ENCODE measurements at places on chromosomes 4 and X.

GRCh38 chr4:142353149-142353738 lies 492.9 kb downstream of the INPP4B start:
- H3K27ac ChIP-seq, result peak overlapping the region; percentile 85
- H3K36me3 ChIP-seq, result no peaks in the 10 kb centered on the region
- no peaks in the 10 kb centered on the region for H3K27me3 ChIP-seq
- no peak overlapping the region for H3K4me3 ChIP-seq

GRCh38 chr4:76732246-76732645 lies 165.7 kb downstream of the SOWAHB start:
- H3K4me3 ChIP-seq, result no peak overlapping the region
- DNase-seq, result no peak
- peaks cover 22% of the 10 kb centered on the region for H3K36me3 ChIP-seq
- no peak overlapping the region for H3K27ac ChIP-seq
- H3K4me1 ChIP-seq, result peaks cover 10% of the 10 kb centered on the region
- no peaks in the 10 kb centered on the region for H3K27me3 ChIP-seq

DNA sequence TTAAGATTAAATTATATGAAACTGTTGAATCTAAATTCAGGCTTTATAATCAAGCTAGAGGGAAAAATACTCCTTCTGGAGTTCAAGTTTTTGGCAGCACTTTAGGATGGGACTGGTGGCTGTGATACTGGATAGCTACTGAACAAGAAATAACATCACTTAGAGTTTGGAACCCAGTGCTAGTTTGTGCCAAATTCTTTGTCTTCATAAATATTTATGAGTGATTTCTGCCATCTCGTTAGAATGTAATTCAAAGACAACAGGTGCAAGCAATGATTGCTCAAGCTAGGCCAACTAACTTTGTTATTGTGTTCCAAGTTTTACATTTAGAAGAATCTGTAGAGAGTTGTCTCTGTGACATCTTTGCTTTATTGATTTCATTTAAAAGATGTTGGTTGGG lies 417.9 kb downstream of the FAT4 start:
- no peaks in the 10 kb centered on the region for H3K36me3 ChIP-seq
- H3K4me3 ChIP-seq, result no peak overlapping the region
- DNase-seq, result no peak
- H3K27ac ChIP-seq, result no peak overlapping the region
- H3K27me3 ChIP-seq, result no peaks in the 10 kb centered on the region

- DNase-seq, result no peak
- peaks cover 6% of the 10 kb centered on the region for H3K4me1 ChIP-seq
- H3K4me3 ChIP-seq, result no peak overlapping the region
- no peak overlapping the region for H3K27ac ChIP-seq
- no peaks in the 10 kb centered on the region for H3K36me3 ChIP-seq
Observed at GRCh38 chr4:174214101-174214878, 69.2 kb downstream of the FBXO8 start.

DNA sequence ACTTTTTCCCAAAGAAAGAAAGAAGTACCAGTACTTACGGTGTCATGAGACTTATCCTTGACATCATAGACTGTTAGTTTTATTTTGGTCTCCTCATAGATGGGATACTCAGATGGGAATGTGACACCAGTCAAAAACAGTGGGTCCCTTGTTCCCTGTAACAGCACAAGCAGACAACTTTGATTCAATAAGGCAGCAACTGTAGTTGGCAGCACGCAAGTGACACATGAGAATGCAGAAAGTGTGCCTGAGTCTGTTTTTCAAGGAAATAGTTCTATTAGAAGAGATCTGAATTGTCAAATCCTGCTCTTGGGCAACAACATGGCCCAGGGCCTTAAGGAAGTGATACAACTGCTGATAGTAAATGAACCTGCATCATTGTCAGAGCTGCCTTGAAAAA lies 443.2 kb downstream of the INPP4B start:
- H3K4me1 ChIP-seq, result peaks cover 50% of the 10 kb centered on the region
- no peaks in the 10 kb centered on the region for H3K27me3 ChIP-seq
- H3K4me3 ChIP-seq, result peak overlapping the region; percentile 80
- H3K27ac ChIP-seq, result peak overlapping the region; percentile 68

DNA sequence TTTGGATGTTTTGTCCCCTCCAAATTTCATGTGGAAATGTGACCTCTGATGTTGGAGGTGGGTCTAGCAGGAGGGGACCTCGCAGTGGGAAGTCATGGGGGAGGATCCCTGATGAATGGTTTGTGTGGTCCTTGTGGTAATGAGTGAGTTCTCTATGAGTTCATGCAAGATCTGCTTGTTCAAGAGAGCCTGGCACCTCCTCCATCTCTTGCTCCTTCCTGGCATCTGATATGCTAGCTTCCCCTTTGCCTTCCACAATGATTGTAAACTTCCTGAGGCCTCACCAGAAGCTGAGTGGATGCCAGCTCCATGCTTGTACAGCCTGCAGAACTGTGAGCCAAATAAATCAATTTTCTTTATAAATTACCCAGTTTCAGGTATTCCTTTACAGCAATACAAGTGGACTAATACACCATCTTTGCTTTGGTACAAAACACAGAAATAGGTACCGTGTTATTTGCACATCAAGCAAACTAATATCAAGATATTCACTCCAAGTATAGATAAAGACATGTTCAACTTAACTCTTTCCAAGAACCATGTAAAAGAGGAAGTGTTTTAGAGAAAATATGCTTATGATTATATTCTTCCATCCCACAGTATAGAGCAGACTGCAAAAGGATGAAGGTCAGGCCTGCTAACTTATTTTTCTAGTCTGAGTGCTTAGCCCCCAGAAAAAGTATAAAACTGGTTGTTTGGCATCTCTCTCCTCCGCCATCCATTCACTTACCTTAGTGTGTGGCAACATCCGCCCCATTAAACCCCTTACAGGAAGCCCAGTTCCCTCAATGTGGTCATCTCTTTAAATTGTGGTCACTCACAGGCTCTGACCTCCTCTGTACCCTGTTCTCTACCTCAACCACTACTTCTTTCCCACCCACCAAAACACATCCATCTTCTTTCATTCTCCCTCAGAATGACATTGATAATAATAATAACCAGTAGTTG lies 6.7 kb downstream of the ARAP2 start:
- H3K4me3 ChIP-seq, result no peak overlapping the region
- peaks cover 24% of the 10 kb centered on the region for H3K4me1 ChIP-seq
- no peak for DNase-seq
- H3K27me3 ChIP-seq, result no peaks in the 10 kb centered on the region

- peaks cover 17% of the 10 kb centered on the region for H3K4me1 ChIP-seq
- DNase-seq, result peak; percentile 89
- H3K27me3 ChIP-seq, result no peaks in the 10 kb centered on the region
- no peak overlapping the region for H3K4me3 ChIP-seq
Observed at GRCh38 chr4:98430708-98431403, 169.7 kb downstream of the RAP1GDS1 start.

DNA sequence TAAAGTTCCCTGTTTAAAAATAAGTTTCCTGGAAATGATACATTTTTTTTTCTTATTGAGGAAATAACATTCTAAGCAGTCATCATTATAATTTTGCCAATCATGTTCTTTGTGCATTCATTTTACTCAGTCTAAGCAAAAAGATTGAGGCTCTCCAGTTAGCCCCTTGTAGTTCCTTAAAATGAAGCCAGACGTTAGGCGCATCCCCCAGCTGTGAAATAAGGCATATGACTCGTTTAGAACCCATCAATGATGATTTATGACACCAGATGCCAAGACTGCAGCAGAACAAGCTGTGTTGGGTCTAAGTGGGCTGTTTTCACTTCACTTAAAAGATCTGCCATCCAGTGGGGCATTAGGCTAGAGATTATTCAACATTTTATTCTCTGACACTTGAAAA lies 17.0 kb downstream of the PDGFC start:
- H3K4me1 ChIP-seq, result peaks cover 62% of the 10 kb centered on the region
- H3K4me3 ChIP-seq, result no peak overlapping the region
- H3K36me3 ChIP-seq, result peaks cover 5% of the 10 kb centered on the region
- no peaks in the 10 kb centered on the region for H3K27me3 ChIP-seq

GRCh38 chr4:108775921-108776320 lies 13.1 kb upstream of the ETNPPL start:
- no peaks in the 10 kb centered on the region for H3K27me3 ChIP-seq
- H3K36me3 ChIP-seq, result peaks cover 7% of the 10 kb centered on the region
- H3K4me3 ChIP-seq, result no peak overlapping the region
- peaks cover 12% of the 10 kb centered on the region for H3K4me1 ChIP-seq

GRCh38 chrX:23062359-23062758 lies 62.6 kb downstream of the DDX53 start:
- DNase-seq, result peak; percentile 17

- H3K27me3 ChIP-seq, result peaks cover 76% of the 10 kb centered on the region
- no peak overlapping the region for H3K27ac ChIP-seq
- H3K4me1 ChIP-seq, result no peaks in the 10 kb centered on the region
- no peaks in the 10 kb centered on the region for H3K36me3 ChIP-seq
Observed at GRCh38 chrX:119130911-119131310, 3.3 kb upstream of the KIAA1210 start.

- no peak for DNase-seq
- H3K27ac ChIP-seq, result no peak overlapping the region
- no peaks in the 10 kb centered on the region for H3K4me1 ChIP-seq
- H3K36me3 ChIP-seq, result no peaks in the 10 kb centered on the region
- H3K27me3 ChIP-seq, result peaks cover 41% of the 10 kb centered on the region
Observed at GRCh38 chrX:11913001-11913400, 155.0 kb downstream of the MSL3 start.

DNA sequence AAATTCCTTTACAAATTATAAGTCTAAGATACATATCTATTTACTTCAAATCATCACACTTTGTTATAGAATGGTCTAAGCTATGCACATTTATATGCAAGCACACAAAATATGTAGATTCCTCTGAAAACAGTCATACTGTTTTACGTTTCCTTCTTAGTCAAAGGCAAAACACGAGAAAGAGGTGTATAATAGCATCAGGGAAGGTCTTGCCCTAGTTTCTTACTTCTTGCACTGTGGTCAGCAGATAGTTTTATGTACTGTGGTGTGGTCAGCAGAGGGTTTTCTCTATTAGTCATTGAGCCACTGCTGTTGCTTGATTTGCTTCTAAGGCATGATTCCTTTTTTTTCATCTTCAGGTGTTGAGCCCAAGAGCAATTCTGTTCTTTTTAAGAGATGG lies 117.7 kb downstream of the ADAM29 start:
- no peaks in the 10 kb centered on the region for H3K4me1 ChIP-seq
- H3K27ac ChIP-seq, result no peak overlapping the region
- no peak for DNase-seq
- H3K4me3 ChIP-seq, result no peak overlapping the region

GRCh38 chrX:135556055-135556454 lies 35.6 kb downstream of the INTS6L start:
- H3K4me3 ChIP-seq, result no peak overlapping the region
- H3K27ac ChIP-seq, result no peak overlapping the region
- no peak for DNase-seq
- H3K4me1 ChIP-seq, result no peaks in the 10 kb centered on the region
- peaks cover 18% of the 10 kb centered on the region for H3K36me3 ChIP-seq

GRCh38 chr4:133390198-133390855 lies 241.2 kb downstream of the PCDH10 start:
- peak; percentile 21 for DNase-seq
- no peaks in the 10 kb centered on the region for H3K4me1 ChIP-seq
- no peaks in the 10 kb centered on the region for H3K36me3 ChIP-seq
- no peaks in the 10 kb centered on the region for H3K27me3 ChIP-seq
- no peak overlapping the region for H3K4me3 ChIP-seq

DNA sequence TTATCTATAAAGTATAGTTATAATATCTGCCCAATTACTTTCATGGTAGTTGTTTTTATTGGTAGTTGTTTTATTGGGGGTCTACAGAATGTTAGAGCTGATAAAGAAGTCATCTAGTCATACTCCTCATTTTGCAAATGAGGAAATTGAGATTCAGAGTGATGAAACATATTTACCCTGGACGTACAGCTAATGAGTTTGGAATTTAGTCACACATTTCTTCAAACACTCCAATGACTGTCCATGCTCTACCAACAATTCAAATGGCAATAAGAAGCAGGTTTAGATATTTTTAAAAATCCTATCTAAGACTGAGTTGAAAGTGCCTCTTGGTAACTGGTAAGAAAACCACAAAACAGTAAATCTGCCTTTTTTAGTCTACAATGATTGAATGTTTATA lies 98.2 kb downstream of the MAGEC1 start:
- peak; percentile 46 for DNase-seq
- H3K4me1 ChIP-seq, result peaks cover 5% of the 10 kb centered on the region
- no peak overlapping the region for H3K27ac ChIP-seq

- H3K27ac ChIP-seq, result no peak within 1 kb of the TSS
- no peak for DNase-seq
- peaks cover 6% of the 10 kb centered on the region for H3K36me3 ChIP-seq
- peaks cover 17% of the 10 kb centered on the region for H3K4me1 ChIP-seq
Observed at GRCh38 chrX:141903400-141904155, at the start of gene MAGEC1. Gene MAGEC1, plus strand, starts transcription at chrX:141903894. Its CDS starts 1,179 bp downstream, at chrX:141905073.

DNA sequence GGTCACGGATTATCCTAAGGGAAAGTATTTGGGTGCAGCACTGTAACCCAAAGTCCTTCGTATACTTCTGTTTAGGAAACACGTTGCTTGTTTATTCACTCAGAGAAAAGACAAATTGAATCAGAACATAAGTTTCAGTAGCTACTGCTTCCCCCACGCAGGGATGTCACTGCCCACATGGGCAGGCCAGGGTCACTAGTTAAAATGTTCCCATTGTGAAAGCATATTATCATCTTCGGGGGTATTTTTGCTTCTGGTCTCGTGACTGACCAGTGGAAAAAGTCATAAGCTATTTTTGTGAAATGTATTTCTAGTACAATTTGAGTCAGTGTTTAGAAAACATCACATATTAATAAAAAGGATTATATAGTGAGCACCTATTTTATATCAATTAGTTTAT lies 377.8 kb downstream of the PCDH7 start:
- H3K4me1 ChIP-seq, result no peaks in the 10 kb centered on the region
- H3K27me3 ChIP-seq, result no peaks in the 10 kb centered on the region
- H3K4me3 ChIP-seq, result no peak overlapping the region

DNA sequence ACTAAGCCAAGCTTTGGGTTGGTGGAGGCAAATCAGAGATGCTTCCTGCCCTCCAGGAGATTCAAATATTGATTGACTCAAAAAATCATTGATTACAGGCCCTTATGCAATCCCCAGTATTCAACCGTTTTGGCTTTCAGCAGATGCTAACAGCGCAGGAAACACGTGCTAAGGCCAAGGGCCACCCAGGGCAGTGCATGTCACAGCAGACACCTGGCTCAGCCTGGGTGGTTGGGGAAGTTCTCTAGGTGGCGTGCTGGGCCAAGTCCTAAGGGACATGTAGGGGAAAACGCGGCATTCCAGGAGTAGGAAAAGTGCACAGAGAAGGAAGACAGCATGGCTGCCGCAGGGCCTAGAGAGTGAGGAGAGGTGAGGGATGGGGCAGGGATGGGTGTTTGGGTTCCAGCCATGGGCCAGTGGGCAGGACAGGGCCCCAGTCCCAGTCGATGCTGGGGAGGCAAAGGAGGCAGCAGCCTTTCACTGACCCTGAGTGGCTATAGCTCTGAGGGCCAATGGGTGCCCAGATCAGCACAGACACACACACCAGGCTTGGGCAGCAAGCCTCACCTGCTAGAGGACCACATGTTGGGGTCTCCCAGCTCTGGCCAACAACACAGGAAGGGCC lies 239.1 kb downstream of the EVC2 start:
- no peak for DNase-seq
- no peak overlapping the region for H3K27ac ChIP-seq
- H3K4me1 ChIP-seq, result no peaks in the 10 kb centered on the region
- H3K27me3 ChIP-seq, result no peaks in the 10 kb centered on the region

GRCh38 chrX:103792916-103793544 lies 16.4 kb downstream of the PLP1 start:
- peaks cover 55% of the 10 kb centered on the region for H3K27me3 ChIP-seq
- no peak overlapping the region for H3K27ac ChIP-seq
- H3K4me3 ChIP-seq, result peak overlapping the region; percentile 49
- peak; percentile 65 for DNase-seq
- H3K4me1 ChIP-seq, result peaks cover 7% of the 10 kb centered on the region
- H3K36me3 ChIP-seq, result no peaks in the 10 kb centered on the region

Measured in MCF 10A (cell line).